Vagina (tissue), 2 donors: ENCODE measurements at places on chromosomes 3 and 15.

GRCh38 chr3:59386165-59386564 lies 336.3 kb upstream of the CFAP20DC start:
- H3K27ac ChIP-seq: no peak overlapping the region
- H3K4me3 ChIP-seq: no peak overlapping the region
- H3K4me1 ChIP-seq: no peaks in the 10 kb centered on the region
- DNase-seq: no peak
- no peaks in the 10 kb centered on the region for H3K27me3 ChIP-seq
- no peaks in the 10 kb centered on the region for H3K36me3 ChIP-seq

DNA sequence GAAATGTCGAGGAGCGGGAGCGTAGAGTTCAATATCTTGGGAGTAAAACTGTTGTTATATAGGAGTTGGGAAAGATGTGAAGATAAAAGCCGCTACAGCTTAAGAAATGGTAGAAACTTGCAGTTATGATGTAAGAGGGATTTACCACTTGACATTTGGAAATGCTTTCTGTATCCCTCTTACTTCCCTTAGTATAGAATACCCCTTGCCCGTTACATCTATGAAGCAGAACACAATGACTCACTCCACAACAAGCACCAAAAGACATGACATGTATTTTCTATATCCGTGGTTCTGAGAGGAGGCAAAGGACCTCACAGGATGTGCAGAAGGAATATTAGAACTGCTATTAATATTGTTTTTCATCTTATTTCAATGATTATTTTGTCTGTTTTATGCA lies 254.2 kb upstream of the NR2F2 start:
- no peak for DNase-seq
- no peaks in the 10 kb centered on the region for H3K4me1 ChIP-seq
- H3K27me3 ChIP-seq: no peaks in the 10 kb centered on the region
- no peak overlapping the region for H3K4me3 ChIP-seq
- no peaks in the 10 kb centered on the region for H3K36me3 ChIP-seq

- H3K4me3 ChIP-seq: no peak overlapping the region
- no peak for DNase-seq
- H3K4me1 ChIP-seq: no peaks in the 10 kb centered on the region
- no peaks in the 10 kb centered on the region for H3K36me3 ChIP-seq
- H3K27ac ChIP-seq: no peak overlapping the region
These were observed 113.1 kb downstream of the POLR2M start for GRCh38 chr15:57819646-57820045.

GRCh38 chr15:78368651-78369050 lies 28.5 kb downstream of the CRABP1 start:
- no peaks in the 10 kb centered on the region for H3K36me3 ChIP-seq
- no peak overlapping the region for H3K27ac ChIP-seq
- no peak overlapping the region for H3K4me3 ChIP-seq
- peaks cover 3% of the 10 kb centered on the region for H3K4me1 ChIP-seq
- H3K27me3 ChIP-seq: no peaks in the 10 kb centered on the region
- DNase-seq: no peak

GRCh38 chr15:34366271-34367065 lies 528 bp downstream of the LPCAT4 start:
- H3K27ac ChIP-seq: peak overlapping the region; percentile 99
- H3K4me1 ChIP-seq: peaks cover 28% of the 10 kb centered on the region
- H3K4me3 ChIP-seq: peak overlapping the region; percentile 76
- H3K27me3 ChIP-seq: no peaks in the 10 kb centered on the region
- peaks cover 10% of the 10 kb centered on the region for H3K36me3 ChIP-seq
